ENCODE measurements at places on chromosomes 3 and 15.

GRCh38 chr3:194691481-194692283, 6.0 kb downstream of the FAM43A start:
- no peak for DNase-seq

DNA sequence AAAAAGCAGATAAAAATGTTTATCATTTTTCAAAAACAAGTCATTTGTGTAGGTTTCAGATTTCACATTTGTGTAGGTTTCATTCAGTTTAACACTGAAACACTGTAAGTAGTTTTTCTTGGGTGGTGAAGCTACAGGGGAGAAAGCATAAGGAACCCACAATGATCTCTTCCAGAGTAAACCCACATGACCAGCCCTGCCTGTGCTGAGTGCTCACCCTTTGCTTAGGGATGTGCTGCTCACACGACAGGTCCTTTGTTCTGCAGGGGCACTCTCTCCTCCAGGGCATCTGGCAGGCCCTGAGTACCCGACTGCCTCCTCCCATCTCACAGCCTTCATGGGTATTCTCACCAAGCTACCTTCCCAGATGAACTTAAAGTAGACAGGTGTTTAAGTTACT, 28.9 kb downstream of the ZXDC start:
- no peak for DNase-seq

DNA sequence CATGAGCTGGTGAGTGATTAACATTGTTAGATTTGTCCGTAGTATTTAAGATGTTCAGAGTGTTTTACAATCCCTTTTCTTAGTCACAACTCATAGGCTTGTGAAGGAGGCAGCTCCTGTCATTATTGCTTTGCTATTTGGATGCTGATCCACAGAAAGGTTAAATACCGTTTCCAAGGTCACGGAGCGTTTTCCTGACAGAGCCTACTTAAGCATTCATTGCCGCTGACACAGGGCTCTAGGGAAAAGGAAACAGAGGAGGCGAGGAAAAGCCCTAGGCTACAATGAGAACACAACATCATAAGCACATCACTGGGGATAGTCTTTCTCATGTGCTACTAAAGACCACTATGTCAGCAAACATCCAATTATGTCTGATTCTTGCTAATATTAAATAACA, 38.5 kb upstream of the CPB1 start:
- no peak for DNase-seq

DNA sequence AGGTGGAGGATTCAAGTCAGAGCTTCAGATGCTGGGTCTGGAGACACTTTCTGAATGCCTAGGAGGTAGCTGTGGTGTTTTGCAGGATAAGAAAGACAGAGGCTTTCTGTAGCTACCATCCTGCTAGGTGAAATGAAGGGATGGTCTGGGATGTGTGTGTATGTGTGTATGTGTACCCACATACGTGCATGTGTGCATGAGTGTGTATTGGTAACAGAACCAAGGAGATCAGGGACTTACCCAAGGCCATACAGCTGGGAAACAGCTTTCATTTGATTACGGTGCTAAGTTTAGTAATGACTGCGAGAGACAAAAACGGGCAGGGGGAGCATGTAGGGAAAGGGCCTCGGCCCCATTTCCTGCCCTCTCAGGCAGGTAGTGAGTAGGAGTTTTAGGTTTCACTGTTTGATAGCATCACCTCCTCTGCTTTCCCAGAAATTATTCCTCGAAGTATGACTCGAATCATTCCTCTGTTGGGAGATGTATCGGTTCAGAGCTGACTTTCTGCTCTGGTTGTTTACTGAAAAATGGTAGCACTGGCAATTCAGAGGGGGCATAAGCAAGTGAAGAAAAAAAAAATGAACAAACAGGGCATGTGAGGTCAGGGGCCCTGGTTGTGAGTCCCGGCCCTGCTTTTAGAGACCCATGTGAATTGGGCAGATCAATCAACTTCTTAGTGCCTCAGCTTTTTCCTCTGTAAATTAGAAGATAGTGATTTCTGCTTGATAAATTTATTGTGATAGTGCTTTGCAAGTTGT, 130.7 kb downstream of the LPP start:
- DNase-seq, result no peak

DNA sequence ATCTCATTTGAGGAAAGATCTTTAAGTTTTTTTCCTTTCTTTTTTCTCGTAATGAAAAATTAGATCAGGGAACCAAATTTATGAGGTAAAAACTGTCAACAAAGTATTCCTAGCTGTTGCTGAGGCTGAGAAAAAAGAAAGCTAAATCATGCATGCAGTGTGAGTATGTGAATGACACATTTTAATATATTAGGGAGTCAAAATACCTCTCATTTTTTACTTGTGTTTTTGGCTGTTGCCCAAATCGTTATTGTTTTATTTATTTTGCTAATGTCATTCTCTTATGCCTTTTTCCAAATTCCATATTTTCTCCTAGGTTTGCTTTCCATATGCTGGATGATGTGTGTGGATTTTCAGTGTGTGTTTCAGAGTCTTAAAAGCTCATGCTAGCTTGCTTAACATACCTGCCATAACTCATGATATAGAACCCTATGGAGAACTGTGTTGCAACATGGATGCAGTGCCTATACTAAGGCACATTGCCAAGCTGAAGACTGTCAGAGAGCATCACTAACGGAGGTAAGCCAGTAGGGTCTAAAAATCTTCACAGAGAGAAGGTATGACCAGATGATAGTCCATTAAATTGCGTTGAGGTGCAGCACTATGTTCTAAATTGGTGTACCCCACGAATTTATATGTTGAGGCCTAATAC, 629.5 kb upstream of the KCNMB2 start:
- no peak for DNase-seq

- peak; percentile 71 for DNase-seq
Measured at GRCh38 chr15:41557673-41558399, 1.2 kb upstream of the TYRO3 start.

- DNase-seq, result no peak
Measured at GRCh38 chr3:150740733-150741496, 22.1 kb downstream of the SIAH2 start.

GRCh38 chr3:21894459-21895340, 143.7 kb upstream of the ZNF385D start:
- DNase-seq, result peak; percentile 2

Data from suppressor macrophage (primary cell).